ENCODE measurements at places on chromosomes 6 and 20.

- no peak for DNase-seq
Observed at GRCh38 chr6:159541296-159541695, 151.7 kb downstream of the SOD2 start.

GRCh38 chr6:63316113-63316512 lies 3.7 kb downstream of the LGSN start:
- DNase-seq, result no peak

DNA sequence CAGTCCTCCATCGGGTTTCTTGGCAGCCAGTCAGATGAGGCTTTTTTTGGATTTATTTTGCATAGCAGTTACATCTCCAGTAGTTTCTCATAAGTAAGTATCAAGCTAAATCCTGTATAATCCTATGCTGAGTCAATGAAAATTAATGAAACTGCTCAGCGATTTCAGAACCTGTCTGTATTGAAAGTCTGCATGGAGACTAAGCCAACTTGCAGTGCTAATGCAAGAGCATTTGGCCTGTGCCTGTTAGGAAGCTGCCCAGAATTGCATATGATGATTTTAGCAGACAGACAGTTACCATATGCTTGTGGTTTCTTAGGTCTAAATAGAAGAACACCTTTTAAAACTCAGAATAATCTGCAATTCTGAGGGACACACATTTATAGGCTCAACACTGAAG lies 25.2 kb upstream of the LRRN4 start:
- DNase-seq, result no peak

- no peak for DNase-seq
Observed at GRCh38 chr6:82144852-82145340, 102.6 kb downstream of the IBTK start.

- no peak for DNase-seq
Observed at GRCh38 chr6:33957892-33958525, 154.2 kb upstream of the MLN start.

- no peak for DNase-seq
Observed at GRCh38 chr6:110239526-110240274, 59.5 kb downstream of the CDC40 start.

GRCh38 chr20:21234324-21234723 lies 68.8 kb upstream of the XRN2 start:
- DNase-seq, result no peak

GRCh38 chr20:62406635-62407176 lies 379 bp downstream of the CABLES2 start:
- DNase-seq, result no peak

GRCh38 chr6:153231048-153231646 lies 100.1 kb upstream of the RGS17 start:
- no peak for DNase-seq

DNA sequence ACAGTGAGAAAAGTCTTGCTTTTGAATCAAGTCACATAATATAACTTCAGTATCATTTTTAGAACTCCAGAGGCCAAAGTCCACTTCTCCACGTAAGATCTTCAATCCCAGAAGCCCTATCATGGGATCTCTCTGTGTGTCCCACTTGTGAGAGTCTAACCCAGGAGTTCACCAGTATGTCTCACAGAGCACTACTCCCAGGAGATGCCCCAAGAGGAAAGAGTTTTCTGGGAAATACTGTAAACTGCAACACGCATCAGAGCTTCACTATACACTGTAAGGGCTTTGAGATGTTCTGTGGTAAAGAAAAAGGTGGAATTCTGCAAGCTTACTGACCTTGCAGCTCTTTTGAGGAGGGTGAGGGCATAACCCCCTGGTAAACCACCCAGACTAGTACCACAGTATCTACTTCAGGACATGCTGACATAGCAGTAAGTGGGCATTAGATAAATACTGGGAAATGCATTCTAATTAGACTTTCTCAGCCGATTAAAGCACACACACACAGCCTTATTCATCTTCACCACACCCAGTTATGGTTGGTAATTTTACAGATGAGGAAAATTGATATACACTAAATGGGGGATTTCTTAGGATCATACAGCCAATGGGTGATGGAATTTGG lies 12.3 kb downstream of the DCBLD1 start:
- DNase-seq, result no peak

DNA sequence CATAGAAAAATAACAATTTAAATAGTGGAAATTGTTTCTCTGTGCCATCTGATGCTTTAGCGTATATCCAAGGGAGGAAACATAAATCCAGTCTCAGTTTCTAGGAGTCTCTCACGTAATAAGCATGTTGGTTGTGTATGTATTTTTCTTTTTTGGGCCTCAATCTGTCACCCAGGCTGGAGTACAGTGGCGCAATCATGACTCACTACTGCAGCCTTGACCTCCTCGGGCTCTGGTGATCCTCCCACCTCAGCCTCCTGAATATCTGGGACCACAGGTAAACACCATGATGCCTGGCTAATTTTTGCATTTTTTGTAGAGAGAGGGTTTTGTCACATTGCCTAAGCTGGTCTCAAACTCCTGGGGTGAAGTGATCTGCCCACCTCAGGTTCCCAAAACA lies 78.6 kb upstream of the PLN start:
- no peak for DNase-seq

GRCh38 chr20:20198011-20198410 lies 145.7 kb downstream of the CFAP61 start:
- no peak for DNase-seq

DNA sequence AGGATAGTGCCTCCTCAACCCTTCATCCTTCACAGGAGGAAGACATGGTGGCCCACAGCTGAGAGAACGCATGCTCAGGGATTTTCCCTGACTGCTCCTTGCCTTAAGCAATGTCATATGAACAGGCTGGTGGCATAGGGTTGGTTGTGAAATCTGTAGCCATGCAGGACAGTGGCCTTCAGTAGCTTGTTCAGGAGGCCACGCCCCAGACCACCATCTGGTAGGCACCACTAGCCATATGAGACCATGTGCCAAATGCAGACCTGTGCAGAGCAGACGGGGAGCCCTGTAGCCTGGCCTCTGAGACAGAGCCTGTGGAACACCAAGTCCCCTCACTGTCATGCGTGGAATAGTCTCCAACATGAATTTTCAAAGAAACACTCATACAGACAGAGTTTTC lies 76.5 kb downstream of the ADTRP start:
- no peak for DNase-seq

DNA sequence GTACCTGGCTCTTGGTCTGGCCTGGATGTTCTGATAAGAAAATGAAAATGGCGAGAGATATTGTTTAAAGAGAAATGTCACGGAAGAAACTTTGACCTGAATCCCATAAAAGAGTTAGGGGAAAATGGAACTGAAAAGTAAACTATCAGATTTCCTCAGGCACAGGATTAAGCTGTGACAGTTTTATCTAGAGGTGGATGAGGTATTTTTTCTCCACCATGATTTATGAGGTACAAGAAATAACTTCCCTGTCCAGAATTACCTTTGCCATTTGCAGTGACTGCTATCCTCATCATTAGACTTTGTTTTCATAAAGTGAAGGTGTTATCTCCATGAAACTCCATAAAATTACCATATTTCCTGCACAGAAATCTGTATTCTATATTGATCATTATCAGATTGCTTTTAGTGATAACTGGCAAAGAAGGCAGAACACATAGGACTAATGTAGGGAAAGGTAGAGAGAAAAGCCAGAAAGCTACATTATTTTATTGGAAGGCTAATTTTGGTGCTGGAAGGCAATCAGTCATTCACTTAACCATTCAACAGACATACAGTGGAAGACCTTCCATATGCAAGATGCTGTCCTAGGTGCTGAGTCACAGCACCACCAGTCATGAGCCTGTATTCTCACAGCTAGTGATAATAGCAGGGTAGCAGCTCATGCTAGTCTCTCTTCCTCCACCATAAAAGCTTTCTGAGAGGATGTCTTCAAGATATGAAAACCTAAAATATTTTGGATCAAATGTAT lies 427.3 kb upstream of the CITED2 start:
- no peak for DNase-seq

DNA sequence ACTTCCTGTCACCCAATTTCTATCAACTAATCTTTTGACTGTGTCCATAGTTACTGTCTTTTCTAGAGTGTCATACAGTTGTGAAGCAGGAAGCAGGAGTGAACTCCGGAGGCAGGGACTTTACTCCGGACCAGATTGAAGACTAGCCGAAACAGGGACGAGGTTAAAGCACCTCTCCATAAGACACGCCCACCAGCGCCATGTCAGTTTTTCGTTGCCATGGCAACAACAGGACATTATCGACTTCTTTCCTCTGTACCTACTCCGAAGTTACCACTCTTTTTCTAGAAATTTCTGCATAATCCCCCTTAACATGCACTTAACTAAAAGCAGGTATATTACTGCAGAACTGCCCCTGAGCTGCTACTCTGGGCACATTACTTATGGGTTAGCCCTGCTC lies 25.2 kb downstream of the TRIM38 start:
- DNase-seq, result no peak

GRCh38 chr6:163414946-163415619 lies 565 bp downstream of the QKI start:
- DNase-seq, result no peak

- DNase-seq, result no peak
Observed at GRCh38 chr6:52503851-52504781, 72.7 kb downstream of the TRAM2 start.

- no peak for DNase-seq
Observed at GRCh38 chr6:141244366-141244765, 888.4 kb upstream of the GJE1 start.

DNA sequence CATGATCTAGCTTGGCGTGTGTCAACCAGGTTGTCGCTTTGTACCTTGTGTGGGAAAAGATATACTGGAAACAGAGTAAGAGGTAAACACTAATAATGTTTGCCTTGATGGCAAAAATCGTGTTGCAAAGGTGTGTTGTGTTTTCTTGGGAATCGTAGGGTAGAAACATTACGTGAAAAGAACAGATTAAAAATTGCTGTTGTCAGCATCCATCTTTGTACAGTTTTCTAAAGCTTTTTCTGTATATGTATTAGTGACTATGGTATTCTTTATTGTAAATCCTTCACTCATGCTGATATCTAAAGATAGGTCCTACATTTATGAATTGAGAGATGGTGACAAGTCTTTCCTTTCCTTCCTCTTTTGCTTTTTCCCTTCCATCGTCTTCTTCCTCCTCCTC lies 116.9 kb downstream of the RPS12 start:
- no peak for DNase-seq

DNA sequence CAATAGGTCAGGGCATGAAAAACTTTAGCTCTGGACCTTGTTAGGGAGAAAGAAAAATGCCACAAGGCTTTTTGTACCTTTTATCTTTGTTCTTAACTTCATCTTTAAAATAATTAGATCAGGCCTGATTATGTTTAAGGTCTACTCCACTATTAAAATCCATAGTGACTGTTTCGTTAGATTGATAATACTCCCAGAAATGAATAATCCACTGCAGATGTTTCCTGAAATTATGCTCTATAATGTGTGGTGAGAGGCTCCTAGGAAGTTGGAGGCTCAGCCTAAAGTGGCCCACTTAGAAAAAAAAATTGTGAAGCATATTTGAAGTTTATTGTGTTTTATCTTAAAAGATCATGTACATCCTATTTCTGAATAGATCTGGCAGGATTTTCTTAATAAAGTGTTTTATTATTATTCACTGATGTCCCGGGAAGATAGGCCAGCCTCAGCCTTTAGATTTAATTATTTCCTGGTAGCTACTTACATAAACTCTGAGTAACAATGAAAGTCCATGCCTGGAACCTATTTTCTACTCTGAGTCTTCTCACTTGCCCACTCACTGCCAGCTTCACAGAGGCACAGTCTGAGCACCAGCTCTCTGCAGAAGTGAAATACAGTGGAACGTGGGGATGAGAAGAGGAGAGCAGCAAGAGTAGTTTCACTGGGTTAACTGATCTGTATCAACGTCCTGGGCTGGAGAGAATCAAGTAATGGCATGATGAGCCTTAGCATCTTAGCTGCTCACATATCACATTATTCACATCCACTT lies 126.8 kb upstream of the TMEM170B start:
- DNase-seq, result no peak

- DNase-seq, result no peak
Observed at GRCh38 chr6:157757430-157758403, 65.3 kb upstream of the SNX9 start.

DNA sequence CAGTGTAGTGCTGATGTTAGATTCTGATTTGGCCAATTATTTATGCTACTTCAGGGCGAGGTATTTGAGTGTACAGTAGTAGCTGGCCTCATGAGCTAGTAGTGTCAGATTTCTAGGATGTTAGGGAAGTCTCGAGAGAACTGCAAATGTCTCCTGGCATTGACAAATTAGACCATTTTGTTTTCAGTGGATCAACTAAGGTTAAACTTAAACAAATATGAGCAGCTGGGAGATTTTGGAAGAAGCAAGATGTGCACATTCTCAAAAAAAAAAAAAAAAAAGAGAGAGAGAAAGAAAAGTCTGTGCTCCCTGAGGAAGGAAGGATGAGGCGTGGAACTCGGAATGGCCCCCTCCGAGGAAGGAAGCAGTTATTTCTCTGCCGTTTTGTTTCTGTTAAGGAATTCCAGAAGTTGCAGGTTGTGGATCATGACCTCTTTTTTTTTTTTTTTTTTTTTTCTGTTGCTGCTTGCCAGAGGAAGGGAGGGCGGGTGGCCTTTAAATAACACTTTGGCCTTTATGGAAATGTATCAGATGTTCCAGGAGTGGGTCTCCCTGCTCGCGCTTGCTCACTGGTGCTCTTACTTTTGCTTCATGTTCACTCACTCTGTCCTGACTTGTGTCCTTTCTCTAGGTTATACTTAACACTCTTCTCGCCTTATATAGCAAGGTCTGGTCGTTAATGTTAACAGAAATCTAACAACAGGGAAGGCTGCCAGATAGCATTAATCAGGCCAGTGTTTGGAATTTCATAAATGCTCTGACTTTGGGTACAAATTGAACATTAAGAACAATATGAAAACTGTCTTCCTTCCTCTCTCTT lies 124.4 kb downstream of the TCP11 start:
- no peak for DNase-seq

DNA sequence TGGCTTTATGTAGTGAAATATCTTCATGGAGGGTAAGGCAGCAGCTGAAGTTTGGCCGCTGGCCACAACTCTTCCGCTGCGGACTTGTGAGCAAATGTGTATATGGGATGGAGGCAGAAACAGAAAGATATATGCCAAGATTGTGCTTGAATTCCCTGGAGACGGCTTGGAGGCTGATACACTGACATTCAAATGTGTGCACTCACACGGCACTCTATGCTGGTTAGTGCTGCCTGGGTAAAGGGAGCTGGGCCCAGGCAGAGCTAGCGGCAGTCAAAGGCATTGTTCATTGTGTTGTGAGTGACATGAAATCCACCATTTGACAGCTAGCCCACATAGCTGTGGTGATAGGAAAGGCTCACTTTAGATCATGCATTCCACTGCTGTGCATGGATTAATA lies 202.7 kb downstream of the CLIC5 start:
- DNase-seq, result no peak
